ENCODE measurements at places on chromosomes 11 and 22. TPM values are rescaled to one million over a fixed set of nuclear protein-coding genes. Genes with fewer than 3 reads are reported as not detected.
A peak's percentile ranks its signal among the peaks of the same experiment; 100 is the strongest.

DNA sequence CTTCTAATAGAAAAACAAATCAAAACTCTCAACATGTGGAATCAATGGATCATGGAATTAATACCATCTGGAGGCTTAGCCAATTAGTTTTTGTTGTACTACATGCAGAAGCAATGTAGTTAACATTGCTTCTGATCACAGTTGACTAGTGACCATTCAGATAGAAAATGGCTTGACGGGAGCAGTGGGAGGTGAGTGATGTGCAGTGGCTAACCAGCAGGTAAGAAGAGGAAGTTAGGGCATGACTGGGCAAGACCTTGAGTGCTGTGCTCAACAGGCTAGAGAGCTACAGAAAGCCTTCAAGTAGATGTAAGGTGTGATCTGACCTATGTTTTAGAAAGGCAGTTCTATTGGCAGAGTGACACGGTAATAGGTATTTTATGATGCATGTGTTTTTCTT lies 60.7 kb upstream of the ALKBH3 start:
- no peak overlapping the region for H3K27ac ChIP-seq
- DNase-seq = no peak
- no peaks in the 10 kb centered on the region for H3K4me1 ChIP-seq
- no peaks in the 10 kb centered on the region for H3K27me3 ChIP-seq
- H3K4me3 ChIP-seq = no peak overlapping the region

SCGB1A1 gene
- not detected for total RNA-seq

DNA sequence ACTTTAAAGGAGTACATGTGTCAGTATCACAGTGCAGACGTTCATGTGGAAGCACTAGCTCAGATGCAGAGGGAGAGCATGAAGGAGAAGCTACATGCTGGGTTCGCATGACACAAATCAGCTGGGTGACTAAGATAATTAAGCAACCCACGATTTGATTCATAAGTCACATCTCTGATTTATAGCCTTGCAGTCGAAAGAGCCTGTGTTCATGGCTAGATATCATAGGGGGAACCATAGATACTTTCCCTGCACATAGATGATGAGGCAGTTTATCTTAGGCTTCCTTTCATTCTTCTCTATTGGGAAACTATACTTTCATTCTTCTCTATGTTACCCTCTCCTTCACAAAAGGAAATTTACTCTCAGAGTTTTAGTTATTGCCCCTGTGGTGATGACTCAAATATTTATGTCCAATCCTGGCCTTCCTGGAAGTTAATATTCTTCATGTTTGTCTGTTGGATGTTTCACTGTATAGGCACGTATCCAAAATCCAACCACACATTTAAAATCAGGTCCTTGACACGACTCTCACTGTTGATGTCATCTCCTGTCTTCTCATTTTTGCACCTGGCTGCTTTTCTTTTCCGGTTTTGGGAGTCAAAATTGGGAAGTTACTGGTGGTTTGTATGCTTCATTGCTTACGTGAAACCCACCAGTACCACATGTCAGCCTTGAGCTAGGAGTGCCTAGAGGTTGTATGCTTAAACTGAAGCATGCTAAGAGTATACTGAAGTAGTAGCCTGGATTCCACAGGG lies 56.3 kb upstream of the SLC5A12 start:
- H3K27ac ChIP-seq = no peak overlapping the region
- H3K4me3 ChIP-seq = no peak overlapping the region
- no peak for DNase-seq
- no peaks in the 10 kb centered on the region for H3K36me3 ChIP-seq
- H3K4me1 ChIP-seq = no peaks in the 10 kb centered on the region
- H3K27me3 ChIP-seq = no peaks in the 10 kb centered on the region

DNA sequence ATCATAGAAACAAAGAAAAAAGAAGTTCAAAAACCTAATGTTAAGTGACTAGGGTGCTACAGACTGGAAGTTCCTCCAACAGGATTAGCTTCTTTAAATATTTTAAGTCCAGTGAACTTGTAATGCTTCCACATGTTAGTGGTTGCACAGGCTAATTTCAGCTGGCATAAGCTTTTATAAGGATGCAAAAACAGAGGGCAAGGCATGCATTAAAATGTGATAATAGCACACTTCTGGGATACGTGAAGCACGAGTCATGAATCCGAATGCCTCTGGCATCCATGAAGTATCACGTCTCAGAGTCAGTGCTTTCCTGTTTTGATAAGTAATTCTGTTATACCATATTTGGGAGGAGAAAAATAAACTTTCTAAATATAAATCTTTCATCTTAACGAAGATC lies 106.8 kb downstream of the DCDC1 start:
- peaks cover 10% of the 10 kb centered on the region for H3K27me3 ChIP-seq
- no peaks in the 10 kb centered on the region for H3K36me3 ChIP-seq
- no peak overlapping the region for H3K27ac ChIP-seq
- no peak for DNase-seq
- no peaks in the 10 kb centered on the region for H3K4me1 ChIP-seq

TMEM135 gene
- total RNA-seq = 11.1 TPM

- no peak for DNase-seq
- no peak overlapping the region for H3K4me3 ChIP-seq
- no peaks in the 10 kb centered on the region for H3K4me1 ChIP-seq
- H3K27me3 ChIP-seq = no peaks in the 10 kb centered on the region
Observed at GRCh38 chr11:66188580-66188979, 79.9 kb upstream of the RAB1B start.

- DNase-seq = no peak
- H3K4me3 ChIP-seq = no peak overlapping the region
- no peak overlapping the region for H3K27ac ChIP-seq
- H3K4me1 ChIP-seq = no peaks in the 10 kb centered on the region
- no peaks in the 10 kb centered on the region for H3K27me3 ChIP-seq
- H3K36me3 ChIP-seq = no peaks in the 10 kb centered on the region
Observed at GRCh38 chr11:78259777-78260487, 71.2 kb downstream of the USP35 start.

PGA5 gene
- not detected for total RNA-seq

GRCh38 chr11:117827521-117828511 lies 3.3 kb upstream of the FXYD2 start:
- no peak for DNase-seq
- H3K36me3 ChIP-seq = peaks cover 14% of the 10 kb centered on the region
- H3K4me1 ChIP-seq = peaks cover 54% of the 10 kb centered on the region
- no peaks in the 10 kb centered on the region for H3K27me3 ChIP-seq
- no peak overlapping the region for H3K4me3 ChIP-seq
- peak overlapping the region; percentile 47 for H3K27ac ChIP-seq

DNA sequence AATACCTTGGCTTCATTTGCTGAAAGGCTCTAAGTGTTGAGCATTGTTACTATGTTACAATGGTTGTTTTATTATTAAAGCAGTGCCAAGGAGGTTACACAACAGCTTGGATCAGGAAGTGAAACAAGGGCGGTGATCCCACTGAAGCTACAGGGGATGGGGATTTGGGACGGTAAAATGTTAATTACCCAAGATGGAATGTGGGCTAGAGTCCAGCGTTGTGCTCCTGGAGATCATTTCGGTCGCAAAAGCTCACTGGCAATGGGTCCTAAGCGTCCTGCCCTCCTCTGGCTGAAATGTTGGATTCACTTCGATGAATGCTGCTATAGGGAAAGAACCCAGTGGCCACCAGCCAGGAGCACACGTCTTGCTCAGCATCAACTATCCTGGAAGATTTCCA lies 48.3 kb downstream of the FAM83F start:
- H3K27me3 ChIP-seq = peaks cover 16% of the 10 kb centered on the region
- no peak for DNase-seq

- H3K36me3 ChIP-seq = no peaks in the 10 kb centered on the region
- H3K27me3 ChIP-seq = peaks cover 44% of the 10 kb centered on the region
- H3K4me1 ChIP-seq = no peaks in the 10 kb centered on the region
- H3K27ac ChIP-seq = no peak overlapping the region
- no peak for DNase-seq
- no peak overlapping the region for H3K4me3 ChIP-seq
Observed at GRCh38 chr11:334264-334994, 13.8 kb upstream of the IFITM3 start.

GRCh38 chr11:70603114-70603755 lies 204.9 kb downstream of the CTTN start:
- H3K36me3 ChIP-seq = no peaks in the 10 kb centered on the region
- DNase-seq = no peak
- H3K27me3 ChIP-seq = no peaks in the 10 kb centered on the region
- no peak overlapping the region for H3K4me3 ChIP-seq

DNA sequence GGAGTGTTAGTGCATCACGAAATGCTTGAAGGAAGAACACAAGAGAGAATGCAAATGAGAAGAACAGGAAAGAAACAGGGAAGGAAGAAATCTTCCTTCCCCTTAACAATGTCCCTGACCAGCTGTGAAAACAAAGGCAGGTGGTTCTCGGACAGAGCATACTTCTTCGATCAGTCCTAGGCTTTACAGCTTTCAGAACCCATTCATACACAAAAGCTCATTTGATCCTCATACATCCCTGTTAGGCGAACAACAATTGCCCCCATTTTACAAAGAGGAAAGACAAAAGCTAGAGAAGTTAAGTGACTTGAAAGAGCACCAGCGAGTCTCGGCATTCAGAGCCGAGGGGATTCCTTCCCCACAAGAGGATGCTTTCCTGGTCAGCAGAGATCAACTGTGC lies 57.2 kb upstream of the LRRC55 start:
- DNase-seq = no peak
- no peak overlapping the region for H3K4me3 ChIP-seq
- H3K36me3 ChIP-seq = no peaks in the 10 kb centered on the region
- peaks cover 24% of the 10 kb centered on the region for H3K4me1 ChIP-seq
- no peak overlapping the region for H3K27ac ChIP-seq

APLNR gene
- not detected for total RNA-seq

DNA sequence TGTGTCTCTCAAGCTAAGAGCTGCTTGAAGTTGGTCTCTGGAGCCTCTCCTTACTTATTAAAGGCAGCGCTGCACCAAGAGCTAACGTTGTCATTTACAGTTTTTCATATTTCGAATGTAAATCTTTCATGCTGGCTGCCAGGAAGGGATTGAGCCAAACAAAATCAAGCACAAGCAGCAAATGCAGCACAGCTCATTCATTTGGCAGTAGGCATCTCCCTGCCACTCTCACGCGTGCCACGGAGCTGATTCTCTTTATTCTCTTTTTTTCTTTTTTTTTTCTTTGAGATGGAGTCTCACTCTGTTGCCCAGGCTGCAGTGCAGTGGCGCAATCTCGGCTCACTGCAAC lies 1.4 kb upstream of the VEGFB start:
- H3K27me3 ChIP-seq = no peaks in the 10 kb centered on the region
- peak overlapping the region; percentile 69 for H3K27ac ChIP-seq
- H3K4me1 ChIP-seq = peaks cover 15% of the 10 kb centered on the region

DNA sequence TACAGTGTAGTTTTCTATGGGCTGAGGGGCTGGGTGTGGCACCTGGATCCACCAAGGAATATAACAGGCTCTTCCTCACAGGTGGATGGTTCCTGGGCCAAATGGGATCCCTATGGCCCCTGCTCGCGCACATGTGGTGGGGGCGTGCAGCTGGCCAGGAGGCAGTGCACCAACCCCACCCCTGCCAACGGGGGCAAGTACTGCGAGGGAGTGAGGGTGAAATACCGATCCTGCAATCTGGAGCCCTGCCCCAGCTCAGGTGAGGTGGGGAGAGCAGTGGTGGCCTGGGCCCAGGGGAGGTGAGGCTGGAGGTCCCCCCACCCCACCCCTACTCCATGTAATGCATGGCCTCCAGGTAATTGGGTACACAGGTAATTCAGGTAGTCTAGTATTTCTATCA lies 20.7 kb downstream of the ADAMTS15 start:
- H3K27me3 ChIP-seq = peaks cover 2% of the 10 kb centered on the region
- no peaks in the 10 kb centered on the region for H3K36me3 ChIP-seq
- H3K4me3 ChIP-seq = no peak overlapping the region
- no peaks in the 10 kb centered on the region for H3K4me1 ChIP-seq
- no peak overlapping the region for H3K27ac ChIP-seq

PRR5 gene
- total RNA-seq = 12.5 TPM

OR51B5 gene
- not detected for total RNA-seq

DNA sequence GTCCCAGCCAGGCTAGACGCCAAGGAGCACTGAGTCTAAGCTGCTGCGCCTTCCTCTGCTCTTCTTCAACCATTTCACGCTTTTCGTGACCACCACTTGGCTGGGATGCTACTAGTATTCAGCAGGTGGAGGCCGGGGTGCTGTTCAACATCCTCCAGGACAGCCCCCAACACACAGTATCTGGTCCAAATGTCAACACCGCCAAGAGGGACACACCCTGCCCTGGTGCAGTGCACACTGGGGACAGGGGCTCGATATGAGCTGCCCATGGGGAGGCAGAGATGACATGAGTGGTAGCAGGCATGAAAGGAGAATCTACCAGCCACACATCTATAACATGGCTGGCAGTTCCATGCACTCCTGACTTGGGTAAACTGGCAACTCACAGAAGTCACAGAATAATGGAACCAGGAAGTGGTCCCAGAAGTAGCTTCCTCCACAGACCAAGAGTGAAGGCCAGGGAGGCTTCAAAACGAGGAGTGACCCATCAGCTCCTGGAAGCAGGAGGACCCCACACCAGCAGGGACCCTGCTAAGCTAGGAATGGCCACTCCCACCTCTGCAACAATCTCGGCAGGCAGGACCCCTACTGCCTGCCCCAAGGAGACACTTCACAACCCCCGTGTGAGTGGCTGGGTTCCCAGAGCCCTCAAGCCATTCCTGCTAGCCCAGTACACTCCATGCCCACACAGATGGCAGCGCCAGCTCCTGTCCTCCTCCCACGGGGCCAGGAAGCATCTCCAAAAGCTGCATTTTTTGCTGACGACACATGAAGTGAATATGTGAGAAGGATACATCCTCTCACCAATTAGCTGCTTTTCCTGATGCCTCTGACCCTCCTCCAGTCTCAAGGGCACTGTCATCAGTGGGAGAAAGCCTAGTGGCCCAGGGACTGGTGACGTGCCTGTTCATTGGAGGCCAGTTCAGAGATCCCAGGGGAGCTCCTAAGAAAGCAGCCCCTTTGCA lies 78.8 kb downstream of the DGCR2 start:
- DNase-seq = no peak
- peaks cover 13% of the 10 kb centered on the region for H3K4me1 ChIP-seq
- H3K36me3 ChIP-seq = peaks cover 29% of the 10 kb centered on the region
- H3K4me3 ChIP-seq = no peak overlapping the region
- no peaks in the 10 kb centered on the region for H3K27me3 ChIP-seq

DNA sequence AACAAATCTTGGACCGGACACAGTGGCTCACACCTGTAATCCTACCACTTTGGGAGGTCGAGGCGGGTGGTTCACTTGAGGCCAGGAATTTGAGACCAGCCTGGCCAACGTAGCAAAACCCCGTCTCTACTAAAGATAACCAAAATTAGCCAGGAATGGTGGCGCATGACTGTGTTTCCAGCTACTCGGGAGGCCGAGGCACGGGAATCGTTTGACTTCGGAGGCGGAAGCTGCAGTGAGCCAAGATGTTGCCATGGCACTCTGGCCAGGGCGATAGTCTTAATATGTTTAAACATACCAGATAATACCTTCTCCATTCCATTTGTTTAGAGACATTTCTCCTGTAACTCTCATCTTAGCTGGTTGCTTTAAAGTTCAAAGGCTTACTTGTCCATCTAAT lies 218.6 kb downstream of the ARHGAP42 start:
- no peak overlapping the region for H3K27ac ChIP-seq
- H3K4me3 ChIP-seq = no peak overlapping the region
- peaks cover 7% of the 10 kb centered on the region for H3K36me3 ChIP-seq
- no peaks in the 10 kb centered on the region for H3K4me1 ChIP-seq
- H3K27me3 ChIP-seq = no peaks in the 10 kb centered on the region
- DNase-seq = no peak

MMP1 gene
- total RNA-seq = 33.5 TPM

- peaks cover 4% of the 10 kb centered on the region for H3K36me3 ChIP-seq
- no peaks in the 10 kb centered on the region for H3K4me1 ChIP-seq
- H3K27ac ChIP-seq = no peak within 1 kb of the TSS
- DNase-seq = no peak
- no peak within 1 kb of the TSS for H3K4me3 ChIP-seq
Observed at GRCh38 chr11:44047931-44048431, at the start of gene ACCSL. TSS of gene ACCSL (plus strand) at chr11:44047981. CDS start at chr11:44048037, 56 bp downstream.
